ENCODE measurements at places on chromosomes 16 and 17.

GRCh38 chr16:27436065-27436464, 34.1 kb downstream of the IL21R start:
- DNase-seq = peak; percentile 9

DNA sequence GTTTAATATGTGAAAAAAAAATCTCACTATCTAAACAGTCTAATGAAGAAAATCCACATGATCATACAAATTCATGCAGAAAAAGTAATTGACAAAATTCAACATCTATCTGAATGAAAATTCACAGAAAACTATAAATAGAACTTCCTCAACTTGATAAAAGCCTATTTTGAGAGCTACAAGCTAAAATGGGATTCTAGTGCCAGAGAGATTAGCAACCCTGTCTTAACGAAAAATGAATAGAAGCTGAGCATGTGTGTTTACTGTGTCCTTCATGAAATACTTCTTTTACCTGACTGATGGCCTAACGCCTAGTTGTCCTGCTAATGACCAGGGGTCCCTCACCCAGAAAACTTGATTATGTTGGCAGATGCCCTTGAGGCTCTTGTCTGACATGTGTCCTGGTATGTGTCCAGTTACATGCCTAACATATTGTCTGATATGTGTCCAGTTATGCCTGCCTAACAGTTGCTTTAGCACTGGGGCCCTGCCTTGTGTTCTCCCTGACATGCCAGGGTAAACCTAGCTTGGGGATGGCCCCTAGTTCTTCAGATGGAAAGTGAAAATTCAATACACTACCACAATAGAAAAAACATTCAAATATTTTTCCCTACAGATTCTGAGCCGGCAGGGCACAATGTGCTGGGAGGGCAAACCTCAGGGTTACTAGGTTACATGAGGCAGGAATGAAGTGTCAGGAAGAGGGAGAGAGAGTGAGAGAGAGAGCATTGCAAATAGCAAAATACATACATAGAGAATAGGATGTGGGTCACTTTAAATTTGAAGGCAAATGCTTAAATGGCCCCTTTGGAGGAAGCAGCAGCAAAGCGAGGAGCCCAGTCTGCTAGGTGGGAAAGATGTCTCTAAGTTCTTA, 834.0 kb downstream of the CDH11 start:
- no peak for DNase-seq

DNA sequence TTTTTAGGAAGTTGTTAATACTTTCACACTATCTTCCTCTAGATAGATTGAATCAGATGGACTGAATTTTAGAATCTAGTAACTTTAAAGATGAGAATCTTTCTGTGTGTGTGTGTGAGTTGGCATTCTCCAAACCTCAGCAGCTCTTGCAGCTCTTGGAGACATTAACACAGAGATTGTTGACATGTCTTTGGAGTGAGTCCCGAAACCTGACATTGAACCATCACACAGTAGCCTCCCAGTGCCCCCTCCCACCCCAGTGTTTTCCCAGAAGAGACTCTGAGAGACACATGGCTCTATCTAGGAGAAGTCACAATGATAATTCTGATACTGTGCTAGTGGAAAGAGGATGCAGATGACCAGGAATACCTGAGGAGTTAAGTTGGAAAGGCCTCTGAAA, 103.9 kb downstream of the CNTNAP4 start:
- DNase-seq = no peak

GRCh38 chr17:35596530-35597233, 9.6 kb downstream of the AP2B1 start:
- peak; percentile 93 for DNase-seq

- DNase-seq = no peak
Observed at GRCh38 chr17:41992576-41992975, 24.7 kb downstream of the DNAJC7 start.

- DNase-seq = peak; percentile 38
Observed at GRCh38 chr16:70341600-70341999, 5.1 kb upstream of the DDX19A start.

DNA sequence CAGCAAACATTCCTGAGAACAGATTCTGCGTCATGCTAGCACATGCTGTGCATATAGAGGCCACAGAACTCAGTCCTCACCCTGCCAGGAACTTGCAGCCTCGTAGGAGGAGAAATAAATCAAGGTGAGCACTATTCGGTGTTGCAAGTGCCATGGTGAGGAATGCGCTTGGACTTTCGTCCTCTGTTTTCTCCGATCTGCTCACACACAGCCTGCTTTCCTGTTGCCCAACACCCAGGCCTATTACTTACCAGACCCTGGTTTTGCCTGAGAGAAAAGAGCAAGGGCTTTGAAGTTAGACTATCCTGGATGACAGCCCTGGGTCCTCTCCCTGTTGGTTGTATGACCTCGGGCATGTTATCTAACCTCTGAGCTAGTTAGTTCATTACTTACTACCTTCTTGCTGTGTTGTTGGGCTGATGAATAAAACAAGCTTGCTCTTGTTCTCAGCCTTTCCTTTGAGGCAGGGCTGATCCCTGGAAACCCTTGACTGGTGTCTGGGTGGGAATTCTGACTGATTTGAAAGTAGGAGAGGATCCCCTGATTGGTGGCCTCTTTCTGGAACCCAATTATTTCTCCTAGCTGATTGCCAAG, 2.9 kb downstream of the ACSF2 start:
- DNase-seq = no peak

DNA sequence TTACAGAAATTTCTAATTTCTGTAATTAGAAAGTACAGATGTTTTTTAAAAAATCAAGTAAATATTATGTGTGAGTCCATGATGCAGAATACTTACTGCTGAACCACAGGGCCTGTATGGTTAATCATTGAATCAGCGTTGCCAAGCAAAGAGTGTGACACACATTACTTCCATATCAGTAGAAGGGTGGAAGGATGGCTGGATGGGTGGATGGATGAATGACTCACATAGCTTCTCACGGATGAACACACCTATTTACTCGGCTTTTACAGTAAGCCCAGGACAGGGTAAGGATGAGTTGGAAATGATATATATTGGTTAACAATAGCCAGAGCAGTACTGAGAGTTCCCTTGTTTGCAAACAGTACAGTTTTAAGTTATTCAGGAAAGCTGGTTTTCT, 495.9 kb upstream of the RBFOX1 start:
- DNase-seq = no peak

GRCh38 chr16:23072084-23072599, 77.1 kb downstream of the USP31 start:
- no peak for DNase-seq

GRCh38 chr16:81838794-81839193, 59.7 kb downstream of the PLCG2 start:
- no peak for DNase-seq

DNA sequence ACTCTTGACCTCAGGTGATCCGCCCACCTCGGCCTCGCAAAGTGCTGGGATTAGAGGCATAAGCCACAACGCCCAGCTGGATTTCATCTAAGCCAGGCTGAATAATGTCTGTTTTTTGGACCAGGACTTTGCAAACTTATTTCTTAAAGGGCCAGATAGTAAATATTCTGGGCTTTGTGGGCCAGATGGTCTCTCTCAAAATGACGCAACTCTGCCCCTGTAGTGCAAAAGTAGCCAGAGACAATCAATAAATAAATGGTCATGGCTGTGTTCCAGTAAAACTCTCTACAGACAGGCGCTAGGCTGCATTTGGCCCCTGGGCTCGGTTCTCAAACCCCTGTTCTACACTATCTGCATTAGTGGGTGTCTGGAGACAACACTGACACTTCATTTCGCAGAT, 121.9 kb upstream of the CDH13 start:
- DNase-seq = no peak

GRCh38 chr17:37089956-37090355, 141.2 kb downstream of the AATF start:
- DNase-seq = no peak

GRCh38 chr17:17495536-17496188, 533 bp downstream of the RASD1 start:
- no peak for DNase-seq

DNA sequence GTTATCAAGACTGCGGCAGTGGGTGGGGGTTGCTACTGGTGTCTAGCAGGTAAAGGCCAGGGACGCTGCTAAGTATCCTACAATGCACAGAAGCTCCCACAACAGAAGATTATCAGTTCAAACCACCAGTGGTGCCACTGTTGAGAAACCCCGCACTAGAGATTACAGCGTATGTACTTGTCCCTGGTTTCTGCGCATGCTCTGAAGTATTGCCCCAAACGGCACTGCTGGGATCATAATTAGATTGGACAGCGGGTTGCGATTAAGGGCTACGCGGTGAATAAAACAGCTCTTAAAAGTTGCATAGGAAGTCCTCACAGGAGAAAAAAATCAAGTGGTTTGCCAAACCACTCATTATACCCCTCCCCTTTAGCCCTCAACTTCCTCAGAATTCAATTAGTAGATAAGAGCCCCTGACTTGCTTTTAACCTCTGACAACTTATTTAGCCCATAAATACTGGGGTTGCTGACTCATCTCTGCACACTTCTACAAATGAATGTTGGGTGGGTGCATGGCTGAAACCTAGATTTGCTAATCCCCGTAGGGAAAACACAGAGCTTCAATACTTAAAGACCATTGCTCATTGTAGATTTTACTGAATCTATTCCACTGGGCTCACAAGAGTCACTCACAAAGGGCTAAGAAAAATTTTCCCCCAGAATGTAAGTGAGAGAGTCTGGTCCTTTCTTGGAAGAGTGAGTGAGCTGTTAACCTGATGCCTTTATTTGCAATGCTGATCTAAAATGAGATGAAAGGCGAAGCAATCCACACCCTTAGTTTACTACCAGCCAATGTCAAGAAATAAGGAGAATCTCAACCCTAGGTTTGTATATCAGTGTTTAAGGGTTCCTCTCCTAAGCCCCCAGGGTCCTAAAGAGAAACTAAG, 91.8 kb downstream of the RGS9 start:
- DNase-seq = no peak

DNA sequence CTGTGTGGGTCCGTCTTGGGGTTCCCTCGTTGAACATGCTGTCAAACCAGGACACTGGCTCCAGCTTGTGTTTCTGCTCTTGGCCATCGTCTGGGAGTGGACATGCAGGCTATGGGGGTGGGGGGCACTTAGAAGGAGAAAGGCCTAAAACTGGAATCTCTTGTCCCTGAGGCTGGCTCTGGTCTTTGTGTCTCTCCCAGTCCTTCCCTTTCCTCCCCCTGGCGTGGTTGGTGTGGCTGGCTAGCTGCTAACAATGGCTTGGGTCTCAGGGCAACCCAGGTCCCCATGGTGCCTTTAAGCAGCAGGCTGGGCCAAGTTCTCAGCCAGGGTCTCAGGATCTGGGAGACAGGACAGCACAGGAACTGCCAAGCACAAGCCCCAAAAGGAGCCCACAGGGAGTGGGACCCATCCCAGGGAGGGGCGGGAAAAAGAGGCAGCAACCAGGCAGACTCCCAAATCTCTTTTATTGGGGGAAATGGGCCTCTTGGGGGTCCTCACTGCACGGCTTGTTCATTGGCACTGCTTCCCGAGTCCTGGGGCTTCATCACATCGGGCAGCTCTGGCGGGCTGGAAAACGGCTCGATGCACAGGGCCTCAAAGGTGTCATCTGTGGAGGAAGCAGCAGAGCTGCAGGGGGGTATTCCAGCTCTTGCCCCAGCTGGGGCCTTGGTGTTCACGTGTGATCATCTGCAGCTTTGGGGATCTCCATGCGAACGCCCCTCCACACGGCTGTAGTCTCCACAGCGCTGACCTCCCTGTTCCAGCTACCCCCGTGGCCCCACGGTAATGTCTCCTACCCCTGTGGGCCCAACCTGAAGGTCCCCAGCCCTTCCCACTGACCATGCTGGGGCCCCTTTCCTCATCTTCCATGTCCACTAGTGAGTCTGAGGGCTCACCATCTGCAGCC, 5.3 kb downstream of the ELOB start:
- DNase-seq = peak; percentile 33

DNA sequence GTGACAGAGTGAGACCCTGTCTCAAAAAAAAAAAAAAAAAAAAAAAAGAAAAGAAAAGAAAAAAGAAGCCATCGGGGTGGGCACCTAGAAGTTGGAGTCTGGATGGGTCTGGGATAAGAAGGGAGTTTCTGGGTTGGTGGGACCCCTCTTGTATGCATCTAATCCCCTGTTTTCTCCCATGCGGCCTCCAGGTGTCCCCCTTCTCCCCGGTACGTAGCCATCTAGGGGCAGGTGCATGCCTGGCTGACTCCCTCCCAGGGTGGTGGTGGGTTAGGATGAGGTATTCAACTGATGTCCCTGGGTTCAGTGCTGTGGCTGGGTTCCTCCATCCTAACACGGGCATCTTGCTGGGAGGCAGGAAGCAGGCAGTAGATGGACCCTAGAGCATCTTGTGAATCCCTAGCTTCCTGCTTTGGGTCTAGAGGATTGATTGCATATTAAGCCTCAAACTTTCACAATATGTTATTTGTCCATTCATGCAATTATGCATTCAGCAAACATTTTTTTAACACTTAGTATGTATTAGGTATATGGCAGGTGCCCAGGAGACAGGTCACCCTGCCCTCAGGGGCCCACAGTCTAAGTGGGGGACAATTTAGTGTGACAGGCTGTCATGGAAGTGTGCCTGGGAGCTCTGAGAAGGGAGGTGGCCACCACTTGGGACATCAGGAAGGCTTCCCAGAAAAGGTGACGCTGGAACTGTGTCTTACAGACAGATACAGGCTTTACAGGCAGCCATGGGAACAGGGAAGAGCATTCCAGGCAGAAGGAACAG, 13.1 kb downstream of the FMNL1 start:
- DNase-seq = peak; percentile 89

DNA sequence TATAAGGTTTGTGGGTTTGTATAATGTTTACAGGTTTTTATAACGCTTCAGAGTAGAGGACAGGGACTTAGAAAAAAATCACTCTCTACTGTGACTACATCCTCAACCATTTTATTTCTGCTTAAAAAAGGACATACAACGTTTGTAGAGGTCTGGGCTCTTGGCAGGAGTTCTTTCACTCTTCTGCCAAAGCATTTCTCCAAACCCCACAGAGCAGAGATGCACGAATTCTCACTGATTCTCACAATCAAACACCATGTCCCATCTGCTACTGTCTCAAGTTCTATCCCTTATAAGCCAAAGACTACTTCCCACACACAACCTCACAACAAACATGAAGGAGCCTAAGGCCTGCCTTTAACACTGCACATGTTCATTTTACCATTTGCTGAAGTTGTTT, 7.0 kb upstream of the ANKFY1 start:
- no peak for DNase-seq

GRCh38 chr16:54542805-54543505, 256.4 kb upstream of the IRX3 start:
- no peak for DNase-seq

DNA sequence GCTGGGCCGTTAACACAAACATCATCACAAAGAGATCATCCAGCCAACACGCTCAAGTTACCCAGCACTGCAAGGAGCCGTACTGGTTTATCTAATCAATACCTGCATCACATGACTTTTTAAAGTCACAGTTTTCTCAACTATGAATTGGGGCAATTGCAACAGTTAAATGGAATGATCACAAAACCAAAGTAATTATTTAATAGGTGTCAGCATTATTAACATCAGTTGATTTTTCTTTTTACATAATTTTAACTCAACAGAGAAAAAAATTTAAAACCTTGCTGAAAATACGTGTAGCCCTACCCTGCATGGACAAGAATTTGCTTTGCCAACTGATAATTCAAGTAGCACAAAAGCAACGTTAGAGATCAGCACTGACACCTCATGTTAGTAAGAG, 95.7 kb upstream of the SOX9 start:
- DNase-seq = no peak

GRCh38 chr16:86735727-86736126, 157.4 kb downstream of the FOXL1 start:
- no peak for DNase-seq

Measured in H9 (cell line).